ENCODE measurements at places on chromosomes 4 and X.

- no peak for DNase-seq
These were observed 4.5 kb downstream of the CASP3 start for GRCh38 chr4:184644553-184645307.

DNA sequence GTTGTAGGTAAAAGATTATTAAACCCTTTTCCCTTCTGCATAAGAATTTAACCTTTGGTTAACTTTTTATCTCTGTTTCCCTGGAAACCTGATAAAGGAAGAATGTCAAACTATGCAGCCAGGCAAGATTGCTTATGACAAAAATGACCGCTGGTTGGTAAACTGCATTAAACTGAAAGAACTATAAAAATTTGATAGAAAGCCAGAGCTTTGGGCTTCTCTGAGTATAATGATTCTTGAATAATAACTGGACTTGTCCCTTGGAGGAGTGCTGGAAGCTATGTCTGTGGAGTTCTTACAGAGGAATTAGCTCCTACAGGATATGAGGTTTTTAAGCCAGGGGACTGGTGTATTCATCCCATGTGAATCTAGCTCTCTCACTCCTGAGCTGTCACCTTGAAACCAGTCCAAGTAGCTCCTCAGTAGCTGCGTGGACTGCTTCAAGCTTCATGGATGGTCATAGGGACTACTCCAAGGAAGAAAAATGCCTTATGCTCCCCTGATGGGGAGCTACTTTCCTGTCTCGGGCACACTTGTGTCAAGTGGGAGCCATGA lies 52.0 kb downstream of the RASL11B start:
- DNase-seq = no peak

- no peak for DNase-seq
These were observed 36.5 kb downstream of the PTPN13 start for GRCh38 chr4:86630629-86631028.

DNA sequence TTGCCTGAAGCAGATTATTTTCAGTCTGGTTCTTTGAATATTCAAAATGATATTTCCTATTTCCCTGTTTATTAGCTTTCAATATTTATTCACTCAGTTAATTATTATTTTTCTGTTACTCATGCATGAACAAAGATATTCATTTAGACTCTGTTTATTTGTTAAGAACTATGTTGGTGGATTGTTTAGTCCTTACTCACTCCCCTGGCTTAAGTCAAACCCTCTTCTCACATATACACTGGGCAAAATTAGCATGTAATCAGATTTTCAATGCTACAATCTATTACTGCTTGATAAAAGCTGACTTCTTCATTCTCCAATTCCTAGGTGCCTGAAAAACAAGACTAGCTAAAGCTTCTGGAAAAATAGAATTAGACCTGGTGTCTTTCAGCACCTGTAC lies 335.8 kb downstream of the FAT4 start:
- DNase-seq = no peak

GRCh38 chr4:1765409-1766072 lies 27.6 kb upstream of the FGFR3 start:
- no peak for DNase-seq

DNA sequence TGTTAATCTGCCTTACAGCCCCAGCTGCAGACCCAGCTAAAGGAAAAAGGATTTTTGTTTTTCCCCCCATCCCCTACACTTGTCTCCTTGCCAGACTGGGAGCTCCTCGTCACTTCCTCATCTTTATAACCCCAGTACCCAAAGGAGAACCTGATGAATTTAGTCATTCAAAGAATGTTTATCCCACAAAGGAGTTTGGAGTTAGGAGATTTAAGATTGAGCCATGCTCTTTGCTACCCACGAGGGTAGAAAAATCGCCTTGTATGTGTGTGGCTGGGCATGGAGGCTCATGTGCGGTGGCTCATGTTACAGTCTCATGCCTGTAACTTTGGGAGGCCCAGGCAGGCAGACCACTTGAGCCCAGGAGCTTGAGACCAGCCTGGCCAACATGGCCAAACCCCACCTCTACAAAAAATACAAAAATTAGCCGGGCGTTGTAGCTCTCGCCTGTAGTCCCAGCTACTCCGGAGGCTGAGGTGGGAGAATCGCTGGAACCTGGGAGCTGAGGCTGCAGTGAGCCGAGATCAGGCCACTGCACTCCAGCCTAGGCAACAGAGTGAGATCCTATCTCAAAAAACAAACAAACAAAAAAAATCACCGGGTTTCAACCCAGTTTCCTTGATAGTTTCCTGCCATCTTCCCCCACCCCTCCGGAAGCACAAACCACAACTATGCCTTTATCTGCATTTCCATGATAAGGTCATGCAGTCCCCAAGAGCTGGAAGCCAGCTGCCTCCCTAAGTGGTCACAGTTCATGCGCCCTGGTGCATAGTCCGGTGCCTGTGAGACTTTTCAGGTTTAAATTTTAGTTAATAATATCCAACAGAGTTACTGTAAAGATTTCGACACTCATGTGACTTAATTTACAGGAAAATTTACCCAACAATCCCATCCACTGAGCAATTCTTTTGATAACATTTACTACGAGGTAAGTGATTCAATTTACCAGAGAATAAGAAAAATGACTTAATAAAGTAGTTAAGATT lies 1.5 kb downstream of the CFAP97 start:
- no peak for DNase-seq

DNA sequence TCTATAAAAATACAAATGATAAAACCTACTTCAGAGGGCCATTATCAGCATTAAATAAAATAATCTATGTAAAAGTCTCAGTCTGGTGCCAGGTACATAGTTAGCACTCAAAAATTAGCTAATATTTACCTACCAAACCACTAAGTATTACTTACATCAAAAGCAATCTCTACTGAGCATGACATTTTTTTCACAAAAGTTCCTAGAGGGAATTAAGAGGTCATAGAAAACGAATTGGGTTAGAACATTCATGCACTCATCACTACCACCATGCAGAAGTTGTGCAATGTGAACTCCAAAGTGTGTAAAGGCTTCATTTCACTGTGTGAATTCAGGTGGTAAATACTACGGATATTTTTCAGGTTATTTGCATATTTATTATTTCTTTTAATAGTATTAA lies 209.5 kb upstream of the FGF13 start:
- no peak for DNase-seq

DNA sequence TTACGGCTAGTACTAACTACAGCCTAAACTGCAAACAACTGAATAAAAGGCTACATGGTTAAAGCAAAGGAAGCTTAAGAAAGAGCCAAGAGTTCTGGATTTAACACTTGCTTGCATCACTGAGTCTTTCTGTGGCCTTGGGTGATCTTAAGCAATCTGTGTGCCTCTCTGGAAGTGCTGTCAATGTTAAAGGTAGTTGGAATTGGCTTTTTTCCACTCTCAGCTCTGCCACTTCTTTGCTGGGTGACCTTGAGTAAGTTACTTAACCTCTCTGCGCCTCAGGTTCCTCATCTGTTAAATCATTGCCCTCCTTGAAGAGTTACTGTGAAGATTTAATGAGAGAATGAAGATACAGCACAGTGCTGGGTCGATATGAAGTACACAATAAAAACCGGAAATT lies 15.7 kb downstream of the SLC2A9 start:
- DNase-seq = no peak

- DNase-seq = no peak
These were observed 237.9 kb upstream of the EDA2R start for GRCh38 chrX:66876776-66877175.

GRCh38 chr4:95068818-95069478 lies 311.2 kb downstream of the BMPR1B start:
- DNase-seq = no peak

GRCh38 chr4:154009191-154009590 lies 220.3 kb upstream of the SFRP2 start:
- no peak for DNase-seq

DNA sequence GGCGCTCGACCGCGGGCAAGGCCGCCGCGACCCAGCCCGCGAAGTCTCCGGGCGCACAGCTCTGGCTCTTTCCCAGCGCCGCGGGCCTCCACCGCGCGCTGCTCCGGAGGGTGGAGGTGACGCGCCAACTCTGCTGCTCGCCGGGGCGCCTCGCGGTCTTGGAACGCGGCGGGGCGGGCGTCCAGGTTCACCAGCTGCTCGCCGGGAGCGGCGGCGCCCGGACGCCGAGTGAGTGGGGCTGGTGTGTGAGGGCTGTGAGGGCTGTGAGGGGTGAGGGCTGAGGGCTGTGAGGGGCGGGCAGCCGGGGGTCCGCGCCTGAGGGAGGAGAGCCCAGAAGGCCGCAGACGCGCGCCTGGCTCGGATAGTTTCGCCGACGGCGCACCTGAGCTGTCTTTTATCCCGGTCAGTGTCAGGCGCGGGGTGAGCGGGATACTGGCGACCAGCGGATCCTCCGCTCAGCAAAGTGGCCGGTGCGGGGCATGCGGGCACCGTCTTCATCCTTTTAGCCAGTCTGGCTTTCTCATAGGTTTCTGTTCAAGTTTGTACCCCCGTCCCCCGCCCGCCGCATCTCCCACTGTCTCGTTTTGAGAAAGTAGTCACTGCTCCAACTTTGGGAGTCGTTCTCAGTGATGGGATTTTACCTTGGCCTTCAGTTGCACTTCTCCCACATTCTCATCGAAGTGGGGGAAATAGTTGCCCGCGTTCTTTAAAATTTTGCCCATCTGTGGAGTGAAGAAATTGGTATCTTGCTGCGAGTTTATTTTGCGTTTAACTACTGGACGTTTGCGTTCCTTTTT lies 586 bp downstream of the HERC5 start:
- DNase-seq = no peak

- no peak for DNase-seq
These were observed 746 bp downstream of the EDNRA start for GRCh38 chr4:147481577-147482109.

- DNase-seq = no peak
These were observed 100.2 kb upstream of the MED14 start for GRCh38 chrX:40835526-40835925.

DNA sequence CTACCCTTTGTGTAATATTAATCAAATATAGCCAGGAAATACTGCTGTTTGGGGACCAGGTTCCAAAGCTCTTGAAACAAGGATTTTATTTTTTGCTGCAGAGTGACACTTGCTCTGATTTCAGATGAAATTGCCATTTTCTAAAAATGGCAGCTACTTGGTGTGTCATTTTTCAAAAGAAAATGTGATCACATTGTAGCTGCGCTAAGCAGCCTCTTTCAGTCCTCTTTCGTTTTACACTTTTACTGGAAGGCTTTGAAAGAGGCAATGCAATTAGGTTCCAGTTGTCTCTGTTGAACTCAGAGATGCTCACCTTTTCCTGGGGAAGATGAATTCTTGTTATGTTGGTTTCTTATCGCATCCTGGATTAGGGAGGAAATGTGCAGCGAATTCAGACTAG lies 85.1 kb downstream of the CT47B1 start:
- no peak for DNase-seq

GRCh38 chr4:41572956-41573355 lies 35.0 kb downstream of the LIMCH1 start:
- DNase-seq = no peak

DNA sequence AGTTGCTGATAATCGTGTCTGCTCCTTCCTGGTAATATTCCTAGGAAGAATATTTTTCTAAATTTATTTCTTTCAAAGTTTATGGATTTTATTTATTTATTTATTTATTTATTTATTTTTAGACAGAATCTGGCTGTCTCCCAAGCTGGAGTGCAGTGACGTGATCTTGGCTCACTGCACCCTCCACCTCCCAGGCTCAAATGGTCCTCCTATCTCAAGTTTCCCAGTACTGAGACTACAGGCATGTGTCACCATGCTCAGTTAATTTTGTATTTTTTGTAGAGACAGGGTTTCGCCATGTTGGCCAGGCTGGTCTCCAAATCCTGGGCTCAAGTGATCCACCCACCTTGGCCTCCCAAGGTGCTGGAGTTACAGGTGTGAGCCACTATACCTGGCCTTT lies 48.9 kb downstream of the PDLIM5 start:
- no peak for DNase-seq

DNA sequence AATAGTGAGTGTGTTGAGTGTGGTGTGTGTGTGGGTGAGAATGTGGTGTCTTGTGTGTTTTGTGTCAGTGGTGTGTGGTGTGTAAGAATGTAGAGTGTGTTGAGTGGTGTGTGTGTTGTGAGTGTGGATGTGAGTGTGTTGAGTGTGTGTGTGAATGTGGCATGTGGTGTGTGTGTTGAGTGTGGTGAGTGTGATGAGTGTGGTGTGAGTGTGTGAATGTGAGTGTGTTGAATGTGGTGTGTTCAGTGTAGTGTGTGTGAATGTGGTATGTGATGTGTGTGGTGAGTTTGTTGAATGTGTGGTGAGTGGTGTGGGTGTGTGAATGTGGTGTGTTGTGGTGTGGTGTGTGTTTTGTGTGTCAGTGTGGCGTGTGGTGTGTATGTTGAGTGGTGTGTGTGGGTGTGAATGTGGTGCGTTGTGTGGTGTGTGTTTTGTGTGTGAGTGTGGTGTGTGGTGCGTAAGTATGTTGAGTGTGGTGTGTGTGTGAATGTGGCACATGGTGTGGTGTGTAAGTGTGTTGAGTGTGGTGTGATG lies 60.8 kb upstream of the SORCS2 start:
- DNase-seq = no peak

GRCh38 chrX:153572601-153573000 lies 26.3 kb downstream of the CCNQ start:
- no peak for DNase-seq

DNA sequence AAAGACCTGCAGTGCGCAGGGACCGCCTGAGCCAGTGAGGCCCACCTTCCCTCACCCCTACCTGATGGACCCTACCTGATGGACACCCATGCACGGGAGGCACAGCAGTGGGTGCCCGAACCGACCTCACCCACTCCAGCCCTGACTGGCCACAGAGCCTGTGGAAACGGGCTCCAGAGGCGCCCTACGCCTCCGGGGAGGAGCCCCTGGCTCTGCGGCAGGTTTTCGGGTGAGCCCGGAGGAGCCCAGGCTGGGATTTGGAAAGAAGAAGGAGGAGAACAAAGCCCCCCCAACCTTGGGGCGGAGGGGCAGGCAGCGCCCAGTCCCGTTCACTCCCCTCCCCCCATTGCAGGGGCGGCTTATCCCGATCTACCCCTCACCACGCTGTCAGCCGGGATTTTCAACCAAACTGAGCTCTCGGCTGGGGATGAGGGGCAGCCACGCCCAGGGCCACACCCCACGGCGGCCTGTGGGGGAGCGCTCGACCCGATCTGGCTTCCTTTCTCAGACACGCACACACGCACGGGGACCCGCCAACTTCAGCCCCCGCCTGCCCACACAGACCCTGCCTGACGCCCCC lies 675 bp downstream of the L1CAM start:
- no peak for DNase-seq

GRCh38 chr4:8192748-8193738 lies 6.0 kb upstream of the SH3TC1 start:
- DNase-seq = no peak

DNA sequence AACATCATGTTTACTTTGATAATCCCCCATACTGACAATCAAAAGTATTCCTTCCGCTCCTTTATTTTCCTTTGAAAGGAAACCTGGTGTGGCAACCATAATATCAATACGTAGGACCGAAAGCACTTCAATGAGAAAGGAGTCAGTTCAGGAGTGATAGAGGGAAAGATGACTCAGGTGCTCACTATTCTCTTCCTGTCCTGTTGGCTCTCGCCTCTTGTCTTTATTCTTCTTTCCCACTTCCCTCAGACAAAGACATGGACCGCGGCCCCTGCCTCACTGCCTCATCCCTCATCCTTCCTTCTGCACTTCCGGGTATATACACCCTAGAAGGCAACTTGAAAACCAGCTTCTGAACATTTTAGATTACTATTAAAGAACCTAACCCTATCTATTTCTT lies 49.8 kb upstream of the TNIP3 start:
- no peak for DNase-seq
